ENCODE measurements at places on chromosomes 5 and 9. TPM values are rescaled to one million over a fixed set of nuclear protein-coding genes. Genes with fewer than 3 reads are reported as not detected.

C5orf58 gene
- total RNA-seq: not detected

SH3GL2 gene
- 0.16 TPM for total RNA-seq

PCDHB3 gene
- total RNA-seq: 8.8 TPM

TRIP13 gene
- total RNA-seq: 6.9 TPM

ARSI gene
- 0.51 TPM for total RNA-seq

PCDHAC1 gene
- total RNA-seq: 3.3 TPM
